ENCODE measurements at places on chromosomes 6 and 20.

- no peak for DNase-seq
Observed at GRCh38 chr6:75751443-75751842, 2.4 kb downstream of the MYO6 start.

DNA sequence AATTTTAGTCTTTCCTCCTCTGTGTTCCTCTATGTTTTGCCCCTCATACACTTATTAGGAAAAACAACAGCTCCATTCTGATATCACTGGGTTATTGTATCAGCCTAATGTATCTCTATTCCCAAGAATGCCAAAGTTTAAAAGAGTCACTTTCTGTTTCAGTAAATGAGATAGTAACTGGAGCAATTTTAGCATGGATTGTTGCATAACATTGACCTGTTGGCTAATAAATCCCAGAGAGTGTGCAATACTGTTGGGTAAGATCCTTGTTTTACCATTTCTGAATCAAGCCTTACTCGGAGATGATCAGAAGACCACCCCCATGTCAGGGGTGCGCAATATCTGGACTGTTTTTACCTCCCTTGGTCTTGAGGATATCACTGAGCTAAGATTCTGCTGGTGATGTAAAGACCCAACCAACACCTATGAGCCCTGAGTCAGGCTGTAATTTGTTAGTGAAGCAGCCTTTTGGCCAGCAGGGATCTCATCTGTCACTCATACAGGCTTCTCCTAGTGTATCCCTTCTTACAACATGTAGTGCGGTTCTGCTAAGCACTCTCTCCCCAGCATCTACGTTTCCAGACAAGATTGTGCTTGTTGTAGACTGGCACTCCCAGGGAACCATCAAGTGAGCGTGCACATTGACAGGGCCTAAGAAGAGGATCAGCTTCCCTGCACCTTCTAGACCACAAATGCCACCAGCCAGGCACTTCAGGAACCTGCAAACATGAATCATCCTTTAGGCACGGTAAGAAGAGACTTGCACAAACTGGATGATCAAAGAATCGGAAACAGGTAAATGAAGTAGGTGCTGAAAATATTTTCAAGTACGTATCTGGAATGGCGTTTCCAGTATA, 11.5 kb upstream of the IPCEF1 start:
- DNase-seq: no peak

DNA sequence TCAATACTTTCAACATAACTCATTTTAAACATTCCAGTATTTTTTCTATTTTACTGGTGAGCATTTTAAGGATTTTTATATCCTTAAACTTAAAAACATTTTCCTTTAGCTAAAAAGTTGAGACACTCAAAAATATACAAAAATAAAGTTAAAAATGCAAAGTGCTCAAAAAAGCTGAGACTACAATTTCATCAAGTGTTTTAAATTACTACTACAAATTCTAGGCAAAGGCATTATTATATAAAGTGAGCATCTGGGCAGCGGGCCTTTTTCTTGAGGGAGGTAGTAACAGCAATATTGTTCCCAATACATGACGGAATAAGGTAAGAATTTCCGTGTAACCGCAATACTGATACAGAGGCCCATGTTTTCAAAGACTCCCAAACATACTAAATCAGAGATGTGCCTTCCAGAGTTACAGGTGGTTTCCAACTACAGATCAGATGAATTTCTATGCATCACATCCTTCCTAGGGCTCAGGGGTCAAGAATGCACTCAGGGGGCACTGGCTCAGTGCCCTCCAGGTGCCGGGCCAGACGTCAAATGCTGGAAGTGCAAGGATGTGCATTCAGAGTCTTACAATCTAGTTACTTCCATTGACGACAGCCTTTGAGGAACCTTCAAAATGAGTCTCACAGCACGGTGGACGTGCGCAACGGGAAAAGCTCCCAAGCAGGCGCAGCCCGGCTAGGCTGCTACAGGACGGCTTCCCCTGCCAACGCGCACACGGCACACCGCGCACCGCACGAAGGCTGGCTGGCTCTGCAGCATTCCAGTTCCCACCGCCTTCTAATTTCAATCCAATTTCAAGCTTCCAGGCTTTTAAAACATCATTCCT, 1.7 kb downstream of the PHF10 start:
- peak; percentile 22 for DNase-seq

DNA sequence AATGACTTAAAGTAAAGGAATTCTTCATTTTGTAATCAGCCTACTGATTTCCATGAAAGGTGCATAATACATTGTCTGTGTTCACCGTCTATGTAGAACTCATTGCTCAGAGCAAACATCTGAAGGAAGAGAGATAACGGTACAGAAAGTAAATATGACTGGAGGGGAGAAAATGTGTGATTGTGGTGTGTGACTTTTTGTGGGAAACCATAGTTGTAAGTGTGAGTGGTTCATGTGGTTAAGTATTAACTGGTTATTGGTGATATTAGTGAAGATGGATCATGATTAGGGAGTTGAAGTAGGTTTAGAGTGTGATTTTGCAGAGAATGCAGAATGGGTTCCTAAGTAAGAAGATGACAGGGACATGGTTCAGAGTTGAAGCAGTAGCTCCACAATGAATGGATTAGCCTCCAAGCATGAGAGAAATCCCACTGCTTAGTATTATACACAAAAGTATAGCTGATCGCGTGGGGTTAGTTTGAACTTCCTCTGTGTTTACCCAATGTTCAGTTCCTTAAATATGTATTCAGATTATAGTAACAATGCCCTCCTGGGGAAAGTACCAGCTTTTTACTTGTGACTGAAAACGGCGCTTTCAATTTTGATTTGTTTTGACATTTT, 368.9 kb downstream of the UTRN start:
- peak; percentile 51 for DNase-seq

DNA sequence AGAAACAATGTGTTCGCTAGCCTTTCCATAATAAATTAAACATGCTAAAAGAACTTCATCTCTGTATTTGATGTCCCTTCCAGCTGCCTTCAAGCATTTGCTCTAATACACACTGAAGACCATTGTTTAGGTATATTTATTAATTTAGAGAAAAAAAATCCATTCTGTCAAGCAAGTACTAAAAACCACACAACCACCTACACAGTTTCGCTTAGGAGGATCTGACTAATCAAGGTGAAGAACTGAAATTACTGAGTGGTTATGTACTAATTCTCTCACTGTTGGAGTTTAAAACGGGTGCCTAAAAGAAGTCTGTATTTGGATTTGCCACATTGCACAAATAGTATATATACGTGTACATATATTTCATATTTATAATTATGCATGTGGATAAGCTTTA, 58.9 kb downstream of the GMDS start:
- no peak for DNase-seq

DNA sequence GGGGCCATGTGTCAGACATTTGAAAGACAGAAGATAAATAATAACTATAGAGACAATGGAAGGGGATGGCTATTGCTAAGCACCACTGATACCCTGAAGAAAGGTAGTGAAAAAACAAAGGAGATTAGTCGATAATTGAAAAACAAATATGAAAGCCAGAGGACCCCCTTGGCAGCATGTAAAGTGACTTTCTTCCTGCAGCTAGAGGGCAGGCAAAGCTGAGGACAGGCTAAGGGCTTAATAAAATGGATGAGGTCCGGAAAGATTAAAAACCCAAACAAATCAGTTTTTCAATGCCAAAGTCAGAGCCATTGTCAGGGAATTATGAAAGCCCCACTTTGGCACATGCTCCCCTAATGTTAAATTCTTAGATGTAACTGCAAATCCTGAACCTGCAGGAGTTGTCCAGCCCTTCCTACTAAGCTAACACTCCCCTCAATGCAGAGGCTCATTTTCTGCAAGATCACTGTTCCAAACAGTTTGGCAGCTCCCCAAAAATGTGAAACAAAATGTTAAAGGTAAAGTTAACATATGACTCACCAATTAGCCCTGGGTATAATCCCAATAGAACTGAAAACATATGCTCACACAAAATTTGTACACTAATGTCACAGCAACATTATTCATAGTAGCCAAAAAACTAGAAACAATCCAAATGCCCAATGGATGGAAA, 1177.9 kb downstream of the GRIK2 start:
- no peak for DNase-seq

DNA sequence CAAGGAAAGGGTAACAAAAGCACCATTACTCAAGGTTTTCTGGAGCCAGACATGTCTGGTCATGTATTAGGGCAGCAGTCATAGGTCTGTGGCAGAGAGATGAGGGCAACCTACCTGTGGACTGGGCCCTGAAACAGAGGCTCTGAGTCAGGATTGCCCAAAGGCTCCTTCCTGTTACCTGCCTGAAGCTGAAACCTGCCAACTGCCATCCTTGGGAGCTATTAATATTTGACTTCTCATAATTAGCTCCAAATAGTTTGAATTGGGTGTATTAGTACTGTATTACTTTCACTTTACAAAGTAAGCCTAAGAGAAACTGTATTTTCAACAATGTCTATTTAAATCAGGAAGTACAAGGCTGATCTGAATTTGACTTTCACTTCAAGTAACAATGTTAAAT, 72.0 kb upstream of the TBX18 start:
- no peak for DNase-seq

DNA sequence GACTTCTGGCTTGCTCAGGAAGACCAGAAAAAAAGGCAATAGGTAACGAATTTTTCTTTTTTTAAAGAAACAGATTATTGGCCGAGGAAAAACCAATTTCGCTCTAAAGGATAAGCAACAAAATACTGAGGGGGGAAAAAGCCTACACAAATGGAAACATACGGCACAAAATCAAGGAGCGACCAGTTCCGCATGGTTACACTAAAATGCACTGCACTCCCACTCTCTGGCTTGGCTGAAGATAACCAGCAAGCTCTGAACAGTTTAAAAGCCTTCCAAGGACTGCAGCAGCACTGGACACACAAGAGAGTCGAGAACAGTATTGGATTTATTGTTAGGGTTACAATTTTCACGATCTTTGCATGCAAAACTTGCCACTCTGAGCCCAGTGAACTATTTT, 881 bp upstream of the MAP7 start:
- no peak for DNase-seq

GRCh38 chr6:2686515-2686914, 64.2 kb downstream of the MYLK4 start:
- DNase-seq: no peak

GRCh38 chr6:6771964-6772363, 183.4 kb downstream of the LY86 start:
- no peak for DNase-seq

DNA sequence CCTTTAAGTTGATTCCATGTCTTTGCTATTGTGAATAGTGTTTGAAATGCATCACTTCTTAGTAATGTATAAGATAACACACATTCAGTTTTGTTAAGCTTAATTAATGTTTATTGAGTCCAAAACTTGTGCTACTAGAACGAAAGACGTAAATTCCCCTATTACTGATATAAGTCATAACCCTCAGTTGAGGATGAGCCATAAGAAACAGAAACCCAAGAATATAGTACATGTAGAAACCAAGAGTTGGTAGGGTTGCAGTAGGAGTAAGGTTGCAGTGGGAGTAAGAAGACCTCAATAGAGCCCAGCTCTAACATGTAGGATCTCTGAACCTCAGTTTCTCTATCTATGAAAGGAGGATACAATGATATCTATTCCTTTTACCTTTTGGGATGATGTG, 19.3 kb downstream of the CITED2 start:
- DNase-seq: no peak

All from CD4-positive, alpha-beta T cell (primary cell).